NCI-H187 treated with DMSO at 0.1 percent for 48 hours (cell line): ENCODE measurements at places on chromosomes 2 and 18.

DNA sequence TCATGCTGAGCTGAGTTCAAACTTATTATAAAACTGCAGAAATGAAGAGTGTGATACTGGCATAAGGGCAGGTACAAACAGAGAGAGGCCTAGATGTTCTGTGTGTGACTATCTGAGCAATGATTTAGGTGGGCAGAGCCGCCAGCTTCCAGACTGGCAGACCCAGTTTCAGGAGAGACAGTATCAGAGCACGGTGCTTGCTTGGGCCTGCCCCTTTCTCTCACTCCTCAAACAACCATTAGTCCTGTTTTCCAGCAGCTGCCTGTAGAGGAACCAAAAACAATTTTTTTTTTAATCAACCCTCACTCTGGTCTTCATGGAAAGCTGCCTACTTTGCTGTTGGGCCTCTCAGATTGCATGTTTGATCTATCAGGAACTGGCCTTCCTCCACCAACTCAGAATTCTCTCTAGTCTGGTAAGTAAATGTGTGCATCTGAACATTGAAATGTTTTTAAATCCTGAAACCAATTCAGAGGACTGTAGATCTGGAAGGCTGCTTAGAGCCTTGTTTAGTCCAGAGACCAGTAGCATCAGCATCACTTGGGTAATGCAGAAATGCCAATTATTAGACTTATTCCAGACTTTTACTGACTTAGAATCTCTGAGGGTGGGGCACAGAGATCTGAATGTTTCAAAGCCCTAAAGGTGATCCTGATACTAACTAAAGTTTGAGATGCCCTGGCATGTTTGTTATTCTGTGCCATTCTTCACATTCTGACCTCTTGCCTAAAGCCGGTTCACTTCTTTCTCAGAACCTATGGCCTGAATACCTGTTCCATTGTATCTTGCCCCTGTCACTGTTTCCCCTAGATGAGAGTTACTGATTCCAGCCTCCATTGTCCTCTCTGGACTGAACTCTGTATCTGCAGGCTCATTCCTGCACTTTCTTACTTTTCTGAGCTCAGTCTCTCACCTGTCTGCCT is 24.8 kb upstream of the CRIM1 start:
- no peak for DNase-seq

GRCh38 chr2:56260415-56260814 is 76.6 kb downstream of the CCDC85A start:
- no peak for DNase-seq

GRCh38 chr2:64639691-64640090 is 14.0 kb downstream of the SERTAD2 start:
- no peak for DNase-seq

- no peak for DNase-seq
These were observed 115.3 kb downstream of the BCL2L11 start for GRCh38 chr2:111236025-111236424.
